HFFc6 (cell line): ENCODE measurements at places on chromosomes 2 and 18. TPM values are rescaled to one million over a fixed set of nuclear protein-coding genes. Genes with fewer than 3 reads are reported as not detected.

The SPHKAP gene
- 0.68 to 0.94 TPM (median 0.85 TPM) in 3 replicates for total RNA-seq

- no peaks in the 10 kb centered on the region for H3K36me3 ChIP-seq
- peak overlapping the region; percentile 95 for H3K27ac ChIP-seq
- H3K4me3 ChIP-seq, result peak overlapping the region; percentile 30; the same call in 1 of the 2 replicates
- peaks cover 54% of the 10 kb centered on the region for H3K4me1 ChIP-seq
- DNase-seq, result peak; percentile 95
- H3K27me3 ChIP-seq, result no peaks in the 10 kb centered on the region
These were observed 65.5 kb upstream of the GPC1 start for GRCh38 chr2:240369801-240370585.

DNA sequence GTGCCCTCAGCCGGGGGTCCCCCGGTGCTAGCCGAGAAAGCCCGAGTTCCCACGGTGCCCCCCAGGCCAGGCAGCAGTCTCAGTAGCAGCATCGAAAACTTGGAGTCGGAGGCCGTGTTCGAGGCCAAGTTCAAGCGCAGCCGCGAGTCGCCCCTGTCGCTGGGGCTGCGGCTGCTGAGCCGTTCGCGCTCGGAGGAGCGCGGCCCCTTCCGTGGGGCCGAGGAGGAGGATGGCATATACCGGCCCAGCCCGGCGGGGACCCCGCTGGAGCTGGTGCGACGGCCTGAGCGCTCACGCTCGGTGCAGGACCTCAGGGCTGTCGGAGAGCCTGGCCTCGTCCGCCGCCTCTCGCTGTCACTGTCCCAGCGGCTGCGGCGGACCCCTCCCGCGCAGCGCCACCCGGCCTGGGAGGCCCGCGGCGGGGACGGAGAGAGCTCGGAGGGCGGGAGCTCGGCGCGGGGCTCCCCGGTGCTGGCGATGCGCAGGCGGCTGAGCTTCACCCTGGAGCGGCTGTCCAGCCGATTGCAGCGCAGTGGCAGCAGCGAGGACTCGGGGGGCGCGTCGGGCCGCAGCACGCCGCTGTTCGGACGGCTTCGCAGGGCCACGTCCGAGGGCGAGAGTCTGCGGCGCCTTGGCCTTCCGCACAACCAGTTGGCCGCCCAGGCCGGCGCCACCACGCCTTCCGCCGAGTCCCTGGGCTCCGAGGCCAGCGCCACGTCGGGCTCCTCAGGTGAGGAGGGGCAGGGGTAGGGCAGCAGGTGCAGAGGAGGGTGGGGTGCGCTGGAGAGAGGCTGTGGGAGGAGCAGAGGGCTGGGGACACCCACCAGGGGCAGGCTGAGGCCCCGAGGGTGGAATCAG lies 14.1 kb upstream of the GMPPA start:
- no peak for DNase-seq
- peaks cover 6% of the 10 kb centered on the region; the same call in 1 of the 2 replicates for H3K36me3 ChIP-seq
- H3K4me3 ChIP-seq, result no peak overlapping the region
- peaks cover 8% of the 10 kb centered on the region for H3K27me3 ChIP-seq
- no peak overlapping the region for H3K27ac ChIP-seq

- peaks cover 9% of the 10 kb centered on the region for H3K36me3 ChIP-seq
- no peak overlapping the region for H3K27ac ChIP-seq
- DNase-seq, result peak; percentile 43
- no peaks in the 10 kb centered on the region for H3K27me3 ChIP-seq
- H3K4me3 ChIP-seq, result no peak overlapping the region
These were observed 21.2 kb downstream of the SMAD4 start for GRCh38 chr18:51051105-51051712.

DNA sequence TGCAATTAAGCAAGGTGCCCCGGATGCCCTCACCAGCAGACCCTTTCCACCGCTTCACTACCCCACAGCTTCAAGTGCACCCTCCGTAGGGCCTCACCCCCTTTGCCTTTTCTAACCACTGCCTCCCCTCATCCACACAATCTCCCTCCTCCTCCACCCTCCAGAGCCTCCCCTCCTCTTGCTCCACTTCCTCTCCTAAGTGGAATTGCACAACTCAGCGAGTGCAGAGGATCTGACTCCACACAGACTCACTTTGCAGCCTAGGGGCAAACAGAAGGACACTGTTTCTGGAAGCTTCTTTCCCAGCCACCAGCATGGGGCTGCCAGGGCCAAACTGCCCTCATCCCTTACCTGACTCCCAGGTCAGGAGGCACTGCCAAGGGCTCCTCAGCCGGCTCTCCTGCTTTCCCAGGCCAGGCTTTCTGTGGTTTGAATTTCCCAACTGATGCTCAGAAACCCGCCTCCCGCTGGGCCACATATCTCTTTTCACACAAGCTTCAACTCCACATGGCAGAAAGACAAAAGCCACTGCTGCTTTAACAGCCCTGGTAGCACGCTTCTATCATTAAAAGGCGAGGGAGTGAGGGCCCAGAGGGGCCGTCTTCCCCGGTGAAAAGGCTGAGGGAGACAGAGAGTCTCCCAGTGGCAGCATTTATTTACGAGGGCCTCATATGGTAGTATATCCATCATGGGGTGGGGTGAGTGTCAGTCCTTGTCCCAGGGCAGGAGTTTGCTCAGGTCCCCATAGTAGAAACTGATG lies 74.7 kb upstream of the MGAT4A start:
- peaks cover 31% of the 10 kb centered on the region for H3K27me3 ChIP-seq
- no peak overlapping the region for H3K27ac ChIP-seq
- H3K4me1 ChIP-seq, result peaks cover 12% of the 10 kb centered on the region; the same call in 1 of the 2 replicates
- no peak overlapping the region for H3K4me3 ChIP-seq
- H3K36me3 ChIP-seq, result no peaks in the 10 kb centered on the region

The IL36B gene
- not detected in 3 replicates for total RNA-seq

- H3K27ac ChIP-seq, result no peak overlapping the region
- no peaks in the 10 kb centered on the region for H3K36me3 ChIP-seq
- no peak overlapping the region for H3K4me3 ChIP-seq
- no peaks in the 10 kb centered on the region; the same call in 1 of the 2 replicates for H3K27me3 ChIP-seq
These were observed 16.6 kb downstream of the SLC9A4 start for GRCh38 chr2:102489646-102490045.
